NCI-H1694 (cell line): ENCODE measurements at places on chromosomes 3 and 15.

DNA sequence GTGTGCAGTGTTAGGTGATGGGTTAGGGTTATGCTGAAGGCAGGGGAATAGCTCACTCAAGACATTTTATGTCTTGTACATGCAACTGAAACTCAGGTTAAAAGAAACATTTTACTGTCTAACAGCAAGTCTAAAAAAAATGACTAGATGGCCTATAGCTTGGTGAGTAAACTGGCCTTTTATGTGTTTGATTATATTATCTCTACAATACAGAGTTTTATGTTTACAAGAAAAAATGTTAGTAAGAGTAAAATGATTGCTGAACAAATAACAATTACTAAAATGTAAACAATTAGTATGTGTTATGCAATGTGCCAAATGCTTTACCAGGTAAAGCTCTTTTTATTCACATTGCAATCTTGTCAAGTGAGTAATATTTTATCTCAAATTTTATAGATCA lies 1039.6 kb downstream of the ROBO2 start:
- DNase-seq = no peak

- no peak for DNase-seq
Measured at GRCh38 chr3:72721683-72722381, 126.4 kb downstream of the SHQ1 start.

- no peak for DNase-seq
Measured at GRCh38 chr3:26291840-26292239, 330.7 kb upstream of the LRRC3B start.

- DNase-seq = no peak
Measured at GRCh38 chr3:153973722-153974265, 147.4 kb upstream of the ARHGEF26 start.

DNA sequence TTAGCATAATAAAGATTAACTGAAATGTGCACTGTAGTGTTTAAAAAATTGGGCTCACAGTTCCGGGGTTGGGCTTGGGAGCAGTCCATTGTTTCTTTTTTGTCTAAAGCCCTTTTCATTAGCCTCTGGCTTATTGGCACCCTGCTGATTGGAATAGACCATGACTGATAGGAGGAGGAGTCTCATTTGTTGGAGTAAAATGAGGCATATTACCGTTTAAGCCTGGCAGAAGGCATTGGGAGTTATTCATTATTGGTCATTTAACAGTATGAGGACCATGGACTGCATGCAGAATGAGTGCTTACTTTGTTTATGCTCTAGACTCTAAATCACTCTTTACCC lies 139.0 kb upstream of the CGNL1 start:
- DNase-seq = no peak

DNA sequence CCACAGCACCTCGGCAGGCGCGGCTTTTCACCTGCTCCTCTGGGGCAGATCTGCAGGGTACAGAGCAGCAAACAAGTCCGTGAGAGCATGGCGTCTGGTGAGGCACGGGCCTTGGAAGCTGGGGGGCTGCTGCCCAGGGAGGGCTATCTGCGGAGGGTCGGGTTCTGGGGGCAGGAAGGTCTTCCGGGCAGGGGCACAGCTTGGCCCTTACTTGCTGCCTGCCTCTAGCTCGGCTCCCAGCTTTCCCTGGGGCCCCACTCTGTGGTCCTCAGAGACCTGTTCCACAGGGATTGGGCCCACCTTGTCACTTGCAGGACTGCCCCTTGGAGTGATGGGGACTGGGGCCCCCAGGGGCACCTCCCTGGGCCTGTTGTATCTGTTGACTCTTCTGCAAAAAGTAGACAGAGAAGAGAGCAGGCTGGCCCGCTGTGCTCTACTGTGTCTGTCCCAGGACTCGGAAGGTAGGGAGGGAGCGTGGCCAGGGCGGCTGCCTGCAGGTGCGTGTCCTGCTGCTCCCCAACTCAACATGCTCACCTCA lies 84.1 kb downstream of the TBC1D2B start:
- DNase-seq = no peak

DNA sequence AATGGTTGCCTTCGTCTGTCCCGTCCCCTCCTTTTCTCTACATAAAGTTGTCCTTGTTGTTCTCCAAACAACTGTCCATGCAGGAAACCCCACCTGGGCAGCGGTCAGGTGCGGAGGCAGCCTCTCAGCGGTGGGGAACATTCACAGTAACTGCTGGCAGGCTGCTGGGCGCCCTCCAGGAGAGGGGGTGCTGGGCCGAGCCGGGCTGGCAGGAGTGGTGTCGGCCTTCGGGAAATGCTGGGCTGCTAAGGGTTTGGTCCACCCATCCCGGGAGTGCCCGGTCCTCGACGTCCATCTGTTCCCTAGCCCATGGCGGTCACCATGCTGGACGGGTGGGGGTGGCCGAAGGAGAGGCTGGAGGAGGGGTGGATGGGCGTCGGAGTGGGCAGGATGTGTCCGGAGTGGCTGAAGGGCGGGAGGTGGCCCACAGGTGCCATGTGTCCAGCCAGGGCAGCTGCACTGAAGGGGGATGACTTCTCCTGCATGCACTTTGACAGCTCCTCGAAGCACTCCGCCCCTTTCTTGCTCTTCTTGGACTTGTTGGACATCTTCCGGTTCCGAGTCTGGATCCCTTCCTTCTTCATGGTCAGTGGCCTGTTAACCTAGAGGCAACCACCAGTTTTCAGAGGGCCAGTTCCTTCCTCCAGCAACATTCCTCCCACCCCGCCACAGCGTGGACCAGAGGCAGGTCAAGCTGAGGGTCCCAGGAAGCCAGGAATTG lies 12.1 kb downstream of the GATA2 start:
- no peak for DNase-seq

DNA sequence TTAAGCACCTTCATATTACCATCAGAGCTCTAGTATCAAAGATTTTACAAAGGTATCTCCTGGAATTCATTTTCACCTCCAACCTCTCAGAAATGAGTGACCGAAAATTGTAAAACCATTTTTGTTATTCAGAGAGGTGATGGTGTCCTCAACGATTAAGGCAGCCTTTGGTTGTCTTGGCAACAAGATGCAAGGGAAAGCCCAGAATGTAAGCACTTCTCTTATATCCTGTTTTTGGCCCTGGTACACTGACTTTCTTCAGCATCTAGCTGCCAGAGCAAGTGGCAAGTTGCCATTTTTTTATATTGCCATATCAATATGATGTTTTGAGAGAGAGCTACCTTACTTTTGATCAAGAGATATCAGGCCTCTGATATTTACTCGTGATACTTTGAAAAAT lies 384.9 kb upstream of the NECTIN3 start:
- no peak for DNase-seq

DNA sequence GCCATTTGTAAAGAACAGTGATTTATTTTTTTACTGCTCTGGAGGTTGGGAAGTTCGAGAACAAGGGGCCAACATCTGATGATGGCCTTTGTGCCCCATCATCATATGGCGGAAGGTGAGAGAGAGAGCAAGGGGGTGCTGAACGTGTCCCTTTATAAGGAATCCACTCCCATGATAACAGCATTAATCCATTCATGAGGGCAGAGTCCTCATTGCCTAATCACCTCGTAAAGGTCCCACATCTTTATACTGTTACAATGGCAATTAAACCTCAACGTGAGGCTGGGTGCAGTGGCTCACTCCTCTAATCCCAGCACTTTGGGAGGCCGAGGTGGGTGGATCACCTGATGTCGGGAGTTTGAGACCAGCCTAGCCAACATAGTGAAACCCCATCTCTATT lies 8.3 kb downstream of the IL12A start:
- DNase-seq = no peak

DNA sequence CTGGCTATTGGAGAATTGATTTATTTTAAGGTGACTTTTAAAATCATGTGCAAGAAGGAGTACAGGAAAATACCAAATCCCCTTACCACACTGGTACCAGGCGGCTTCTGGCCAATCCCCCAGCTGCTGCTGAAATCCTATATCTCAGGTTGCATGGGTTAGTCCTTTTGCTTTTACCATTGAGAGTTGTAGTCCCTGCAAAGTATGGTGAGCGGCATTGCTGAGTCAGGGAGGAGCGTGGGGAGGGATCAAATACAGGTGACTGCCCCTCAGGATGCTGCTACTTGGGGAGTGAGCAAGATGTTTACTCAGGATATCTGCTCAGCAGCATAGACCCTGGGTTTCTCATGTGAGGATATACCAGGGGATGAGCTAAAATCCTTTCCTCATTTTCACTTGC lies 131.9 kb upstream of the STAC start:
- no peak for DNase-seq

DNA sequence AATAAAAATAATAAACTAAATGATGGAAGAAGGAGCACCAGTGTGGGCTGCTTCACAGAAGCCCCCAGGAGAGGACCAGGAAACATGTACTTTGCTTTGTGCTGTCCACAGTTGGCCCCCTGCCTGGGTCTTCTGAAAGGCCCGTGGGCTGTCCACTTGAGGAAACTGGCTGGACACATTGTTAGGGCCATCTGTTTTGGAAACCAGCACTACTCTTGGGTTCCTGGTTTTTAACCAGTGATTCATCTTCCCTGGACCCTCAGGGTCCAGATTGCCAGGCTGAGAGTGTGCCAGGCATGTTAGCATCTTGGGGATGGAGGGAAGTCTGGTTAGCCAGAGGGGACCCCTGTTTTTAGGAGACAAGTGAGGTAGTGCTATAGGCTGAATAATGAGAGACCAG lies 297.2 kb upstream of the C2CD4B start:
- DNase-seq = no peak

- no peak for DNase-seq
Measured at GRCh38 chr3:12287727-12288181, 1.1 kb upstream of the PPARG start.

DNA sequence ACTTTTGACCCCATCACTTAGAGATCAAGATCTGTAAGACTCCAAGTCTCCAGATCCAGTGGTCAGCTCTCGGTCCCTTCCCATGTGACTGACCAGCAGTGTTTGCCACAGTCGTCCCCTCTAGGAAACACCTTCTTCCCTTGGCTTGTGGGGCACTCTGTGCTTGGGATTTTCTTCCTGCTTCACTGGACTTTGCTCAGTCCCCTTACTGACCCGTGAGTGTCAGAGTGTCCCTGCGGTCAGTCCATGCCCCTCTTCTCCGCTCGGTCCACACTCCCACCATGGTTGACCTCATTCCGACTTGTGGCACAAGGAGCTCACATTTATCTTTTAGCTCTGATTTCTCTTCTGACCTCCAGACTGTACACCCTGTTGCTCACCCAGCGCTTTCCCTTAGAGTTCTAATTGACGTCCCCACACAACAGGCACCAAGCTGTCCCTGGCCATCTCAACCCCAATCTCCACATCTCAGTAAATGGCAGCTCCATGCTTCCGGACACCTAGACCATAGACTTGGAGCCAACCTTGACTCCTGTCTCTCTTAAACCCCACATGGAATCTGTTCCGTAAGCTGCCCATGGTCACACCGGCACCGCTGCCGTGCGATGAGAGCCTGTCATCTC lies 67.9 kb downstream of the APBA2 start:
- no peak for DNase-seq

GRCh38 chr3:77038468-77038929 lies 1.4 kb upstream of the ROBO2 start:
- peak; percentile 51 for DNase-seq

DNA sequence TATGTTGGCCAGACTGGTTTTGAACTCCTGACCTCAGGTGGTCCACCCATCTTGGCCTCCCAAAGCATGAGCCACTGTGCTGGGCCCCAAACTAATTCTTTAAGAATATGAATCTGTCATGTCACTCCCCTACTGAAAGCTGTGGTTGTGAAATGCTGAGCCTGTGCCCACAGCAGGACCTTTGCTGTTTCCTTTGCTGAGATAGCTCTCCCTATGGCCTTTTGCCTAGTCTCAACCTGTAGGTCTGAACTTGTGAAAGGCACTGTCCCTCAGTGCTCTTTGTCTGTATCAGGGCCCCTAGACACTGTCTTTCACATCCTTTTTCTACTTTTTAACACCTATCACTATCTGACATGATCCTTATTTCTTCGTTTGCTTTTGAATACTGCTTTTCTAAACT lies 62.7 kb upstream of the CCR4 start:
- no peak for DNase-seq

- DNase-seq = no peak
Measured at GRCh38 chr3:70981231-70981880, 602.2 kb downstream of the FOXP1 start.

GRCh38 chr15:64429448-64429847 lies 30.9 kb upstream of the ZNF609 start:
- DNase-seq = no peak

- DNase-seq = no peak
Measured at GRCh38 chr3:186208296-186208989, 99.6 kb upstream of the ETV5 start.

DNA sequence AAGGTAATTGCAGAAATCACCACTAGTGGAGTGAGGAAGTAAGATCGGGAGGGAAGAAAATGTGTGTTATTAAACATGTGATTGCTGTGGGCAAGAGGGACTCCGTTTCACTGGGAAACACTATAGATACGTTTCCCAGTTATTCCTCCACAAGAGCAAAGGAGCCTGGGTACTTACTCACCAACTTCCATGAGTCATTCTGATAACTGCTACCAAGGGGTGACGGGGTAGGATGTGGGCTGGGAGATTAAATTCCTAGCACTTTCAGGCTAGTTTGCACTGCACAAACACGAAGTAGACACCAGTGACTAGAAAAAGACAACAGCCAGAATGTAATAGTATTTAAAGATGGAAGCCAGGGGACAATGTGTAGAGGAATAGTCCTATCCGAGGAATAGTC lies 812.9 kb upstream of the CFAP20DC start:
- no peak for DNase-seq

- DNase-seq = no peak
Measured at GRCh38 chr15:70095408-70096214, 2.1 kb downstream of the TLE3 start.

- no peak for DNase-seq
Measured at GRCh38 chr3:102258666-102259227, 176.1 kb upstream of the ZPLD1 start.

- DNase-seq = no peak
Measured at GRCh38 chr3:177835008-177835407, 637.7 kb upstream of the TBL1XR1 start.

GRCh38 chr3:189076449-189076848 lies 95.3 kb upstream of the TPRG1 start:
- peak; percentile 87 for DNase-seq

DNA sequence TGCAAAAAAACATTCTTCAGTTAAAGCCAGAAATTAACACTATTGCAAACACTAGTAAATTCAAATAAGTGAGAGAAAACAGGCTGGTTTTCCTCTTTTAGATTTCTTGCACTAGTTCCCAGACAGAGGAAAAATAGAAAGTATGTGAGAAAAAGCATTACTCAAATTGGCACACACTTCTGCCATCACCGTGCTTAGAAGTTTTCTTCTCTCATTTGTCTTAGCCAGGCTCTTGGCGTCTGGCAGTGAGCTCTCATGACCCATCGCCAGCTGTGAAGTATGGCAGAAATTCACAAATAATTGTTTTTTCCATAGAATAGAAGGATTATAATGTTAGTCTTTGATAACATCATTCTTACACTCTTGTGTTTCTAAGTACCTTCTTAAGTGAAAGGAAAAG lies 515.9 kb downstream of the GBE1 start:
- no peak for DNase-seq

- no peak for DNase-seq
Measured at GRCh38 chr15:59379531-59379930, 6.9 kb upstream of the MYO1E start.

- no peak for DNase-seq
Measured at GRCh38 chr3:193742628-193743027, 149.6 kb downstream of the OPA1 start.
